ENCODE measurements at places on chromosomes 11 and 22. TPM values are rescaled to one million over a fixed set of nuclear protein-coding genes. Genes with fewer than 3 reads are reported as not detected.

MS4A4A gene
- total RNA-seq, result 1.4 TPM

SUSD2 gene
- 0.93 TPM for total RNA-seq

LYVE1 gene
- total RNA-seq, result not detected

PANX3 gene
- not detected for total RNA-seq

ZP1 gene
- total RNA-seq, result not detected

OR2AT4 gene
- not detected for total RNA-seq

CREB3L1 gene
- not detected for total RNA-seq

PKNOX2 gene
- not detected for total RNA-seq

TECTA gene
- total RNA-seq, result 0.24 TPM
